ENCODE measurements at places on chromosomes 11 and 22.

- no peak for DNase-seq
Observed at GRCh38 chr11:64540428-64540825, 50.6 kb upstream of the SLC22A12 start.

GRCh38 chr11:115709297-115709696 lies 205.1 kb upstream of the CADM1 start:
- DNase-seq = no peak

DNA sequence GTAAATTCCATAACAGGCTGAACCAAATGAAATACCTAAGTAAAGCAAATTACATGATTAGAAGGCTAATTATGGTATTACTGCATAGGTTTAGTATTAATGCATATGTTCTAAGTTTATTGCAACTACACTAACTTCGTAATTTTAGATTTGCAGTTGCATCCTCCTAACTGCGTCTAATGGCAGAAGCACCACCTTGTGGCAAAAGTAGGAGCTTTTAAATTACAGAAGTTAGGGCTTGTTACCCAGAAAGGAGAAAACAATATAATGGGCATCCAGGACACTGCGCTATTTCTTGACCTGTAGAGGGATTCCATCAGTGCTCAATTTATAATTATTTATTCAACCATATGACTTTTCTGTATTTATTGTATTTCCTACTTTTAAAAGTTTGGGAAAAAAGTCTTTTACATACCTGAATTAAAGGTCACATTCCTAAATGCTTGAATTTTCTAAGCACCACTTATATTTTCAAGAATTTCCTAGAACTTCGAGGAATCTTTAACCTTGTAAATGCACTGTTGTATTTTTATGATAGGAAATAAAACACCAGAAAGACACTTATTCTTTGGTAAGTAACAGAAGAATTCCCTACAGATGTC lies 16.3 kb upstream of the GPR83 start:
- DNase-seq = no peak

GRCh38 chr11:118366287-118366686 lies 6.9 kb downstream of the UBE4A start:
- DNase-seq = no peak

GRCh38 chr11:33932721-33933120 lies 40.8 kb upstream of the LMO2 start:
- no peak for DNase-seq

- no peak for DNase-seq
Observed at GRCh38 chr11:133598906-133599305, 66.6 kb upstream of the OPCML start.

- DNase-seq = no peak
Observed at GRCh38 chr11:9577556-9577955, 4.1 kb downstream of the WEE1 start.

DNA sequence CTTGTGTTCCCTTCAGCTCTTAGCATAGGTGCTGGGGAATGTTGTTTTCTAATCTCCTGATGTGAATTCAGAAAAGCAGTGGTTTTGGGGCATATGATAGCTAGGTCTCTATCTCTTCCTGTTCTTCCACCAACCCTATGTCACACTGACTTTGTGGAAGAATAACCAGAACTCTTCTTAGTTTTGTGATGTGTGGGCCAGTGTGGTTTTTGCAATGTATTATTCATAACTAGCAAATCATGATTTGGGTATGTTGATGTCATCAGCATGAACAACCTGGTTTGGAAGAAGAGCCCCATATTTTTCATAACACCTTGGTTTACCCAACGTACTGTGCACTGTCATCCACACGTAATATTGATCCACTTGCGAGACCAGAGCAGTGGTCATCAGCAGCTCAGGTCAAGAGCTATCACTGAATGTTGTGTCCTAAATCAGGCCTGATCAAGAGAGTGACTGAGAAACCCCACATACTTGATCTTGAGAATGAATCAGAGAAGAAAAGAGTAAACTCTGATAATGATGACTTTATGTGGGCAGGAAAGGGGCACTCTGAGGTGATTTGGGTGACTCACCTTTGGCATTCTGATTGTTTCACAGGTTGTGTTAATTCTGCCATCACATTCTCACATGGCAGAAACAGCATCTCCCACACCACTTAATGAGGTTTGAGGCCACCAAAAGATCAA lies 19.4 kb upstream of the MS4A6E start:
- DNase-seq = no peak

GRCh38 chr22:44871782-44872181 lies 119.4 kb downstream of the ARHGAP8 start:
- DNase-seq = no peak

DNA sequence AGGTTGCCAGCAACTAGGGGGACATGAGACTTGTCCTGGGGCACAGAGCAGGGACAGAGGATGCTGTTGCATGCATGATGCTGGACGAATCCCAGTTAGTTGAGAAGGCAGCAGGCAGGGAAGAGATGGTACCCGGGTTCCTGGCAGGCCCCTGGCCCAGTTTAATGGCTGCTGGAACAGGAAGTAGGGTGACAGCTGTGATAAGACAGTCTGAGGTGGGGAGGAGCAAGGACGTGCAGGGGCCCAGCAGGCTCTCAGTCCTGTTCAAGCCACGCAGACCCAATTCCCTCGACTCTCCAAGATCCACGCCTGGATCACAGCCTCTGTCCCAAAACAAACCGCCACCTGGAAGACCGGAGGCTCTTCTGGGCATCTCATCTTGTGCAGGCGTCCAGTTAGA lies 32.0 kb downstream of the LRRC10B start:
- no peak for DNase-seq

- no peak for DNase-seq
Observed at GRCh38 chr22:38844315-38845003, 631 bp upstream of the NPTXR start.

GRCh38 chr11:116164843-116165242 lies 607.9 kb downstream of the BUD13 start:
- DNase-seq = no peak

DNA sequence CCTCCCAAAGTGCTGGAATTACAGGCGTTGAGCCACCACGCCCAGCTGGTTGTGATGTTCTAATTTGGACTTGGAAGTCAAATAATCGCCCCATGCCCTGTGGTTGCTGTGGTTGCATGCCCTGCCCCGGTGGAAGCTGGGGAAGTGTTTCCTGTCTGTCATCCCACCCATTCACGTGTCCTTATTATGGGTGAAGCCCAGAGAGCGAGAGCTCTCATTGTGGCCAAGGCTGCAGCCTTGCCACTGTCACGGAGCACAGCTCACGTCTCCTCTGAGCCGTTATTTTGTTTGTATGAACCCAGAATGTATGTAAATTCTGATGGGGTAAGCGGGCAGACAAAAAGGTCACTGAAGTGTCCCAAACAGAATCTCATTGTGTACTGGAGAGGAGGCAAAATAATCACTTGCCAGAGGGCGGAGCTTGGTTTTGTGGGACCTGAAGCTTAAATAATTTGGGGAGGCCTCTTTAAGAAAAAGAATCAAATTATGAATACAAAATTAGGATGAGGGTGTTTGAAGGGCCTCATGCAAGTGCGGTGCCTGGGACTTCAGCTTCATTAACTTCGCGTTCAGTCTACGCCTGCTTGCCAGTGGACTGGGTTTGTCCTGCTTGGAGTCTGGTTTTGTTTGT lies 25.8 kb upstream of the TREH start:
- no peak for DNase-seq

DNA sequence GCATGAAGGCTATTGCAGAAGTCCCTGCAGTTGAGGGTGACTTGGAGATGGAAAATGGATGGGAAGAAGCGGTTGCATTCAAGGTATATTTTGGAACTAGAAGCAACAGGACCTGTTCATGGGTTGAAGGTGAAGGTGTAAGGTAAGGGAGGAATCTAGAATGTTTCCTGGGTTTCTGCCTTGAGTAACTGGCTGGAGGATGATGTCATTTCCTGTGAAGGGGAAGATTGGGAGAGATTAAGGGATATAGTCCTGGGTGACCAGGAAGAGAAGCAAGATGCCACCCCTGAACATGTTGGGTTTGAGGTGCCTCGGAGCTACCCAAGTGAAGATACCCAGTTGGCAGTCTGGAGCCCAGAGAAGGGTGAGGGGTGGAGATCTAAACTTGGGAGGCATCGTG lies 12.1 kb upstream of the MOGAT2 start:
- DNase-seq = no peak

DNA sequence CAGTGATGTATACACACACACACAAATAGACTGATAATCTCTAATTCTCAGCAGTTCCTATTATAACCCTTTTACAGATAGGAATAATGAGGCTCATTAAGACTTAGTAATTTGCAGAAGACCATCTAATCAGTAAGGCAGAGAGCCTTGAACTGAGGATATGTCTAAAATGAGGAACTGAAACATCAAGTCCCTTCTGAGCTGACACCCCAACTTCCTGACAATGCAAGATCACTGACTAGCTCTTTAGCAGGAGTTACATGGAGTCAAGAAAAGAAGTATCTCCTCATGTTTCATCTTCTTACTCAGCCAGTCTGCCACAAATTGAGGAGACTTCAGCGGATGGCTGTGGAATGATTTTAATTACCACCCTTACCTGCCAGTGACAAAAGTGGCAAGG lies 193.0 kb downstream of the MSANTD4 start:
- no peak for DNase-seq

- no peak for DNase-seq
Observed at GRCh38 chr22:43487311-43488030, 75.7 kb downstream of the MPPED1 start.

GRCh38 chr11:84564867-84565184 lies 1062.3 kb downstream of the DLG2 start:
- DNase-seq = no peak

GRCh38 chr11:31397239-31397834 lies 27.7 kb downstream of the DNAJC24 start:
- no peak for DNase-seq

GRCh38 chr11:124783002-124783401 lies 17.2 kb downstream of the MSANTD2 start:
- no peak for DNase-seq

- DNase-seq = no peak
Observed at GRCh38 chr11:78363024-78363619, 54.5 kb downstream of the GAB2 start.

DNA sequence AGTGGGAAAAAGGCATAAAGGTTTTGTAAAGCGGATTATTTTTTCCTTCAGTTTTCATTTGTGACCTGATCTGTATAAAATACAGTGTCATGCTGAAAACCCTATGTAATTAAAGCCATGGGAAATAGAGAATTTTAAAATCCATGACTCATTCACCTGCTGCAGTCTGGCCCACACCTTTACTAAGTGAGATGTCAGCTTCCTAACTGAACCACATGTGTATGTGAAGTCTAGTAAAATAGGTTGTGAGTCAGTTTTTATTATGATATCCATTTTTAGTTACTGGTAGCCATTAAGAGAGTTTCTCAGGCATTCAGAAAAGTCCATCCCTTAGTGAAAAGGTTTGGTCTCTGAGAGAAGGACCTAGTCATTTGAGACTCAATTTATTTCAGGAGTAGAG lies 60.9 kb downstream of the TRIM44 start:
- DNase-seq = no peak

DNA sequence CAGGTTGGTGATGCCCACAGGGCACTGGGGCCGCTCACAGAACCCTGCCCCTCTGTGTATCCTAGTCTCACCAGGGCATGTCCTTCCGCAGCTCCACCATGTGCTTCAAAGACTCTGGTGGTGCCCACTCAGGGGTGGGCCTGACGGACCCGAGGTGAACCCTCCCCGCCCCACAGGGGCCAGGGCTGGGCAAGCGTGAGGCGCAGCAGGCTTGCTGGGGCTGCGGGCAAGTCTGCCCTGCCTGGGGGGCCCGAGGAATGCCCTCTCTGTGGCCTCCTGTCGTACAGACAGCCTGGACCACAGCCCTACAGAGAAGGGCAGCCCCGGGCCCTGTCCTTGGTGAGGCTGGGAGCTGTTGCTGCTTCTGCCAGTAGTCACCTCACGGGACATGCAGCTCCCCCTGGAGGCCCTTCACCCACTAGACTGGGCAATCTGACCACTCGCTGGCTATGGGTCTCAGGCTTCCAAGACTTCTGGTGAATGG lies 40.2 kb downstream of the TBX1 start:
- DNase-seq = no peak

- DNase-seq = no peak
Observed at GRCh38 chr11:67281552-67282150, 7.5 kb upstream of the ANKRD13D start.

- no peak for DNase-seq
Observed at GRCh38 chr11:64877390-64878222, 815 bp downstream of the EHD1 start.

DNA sequence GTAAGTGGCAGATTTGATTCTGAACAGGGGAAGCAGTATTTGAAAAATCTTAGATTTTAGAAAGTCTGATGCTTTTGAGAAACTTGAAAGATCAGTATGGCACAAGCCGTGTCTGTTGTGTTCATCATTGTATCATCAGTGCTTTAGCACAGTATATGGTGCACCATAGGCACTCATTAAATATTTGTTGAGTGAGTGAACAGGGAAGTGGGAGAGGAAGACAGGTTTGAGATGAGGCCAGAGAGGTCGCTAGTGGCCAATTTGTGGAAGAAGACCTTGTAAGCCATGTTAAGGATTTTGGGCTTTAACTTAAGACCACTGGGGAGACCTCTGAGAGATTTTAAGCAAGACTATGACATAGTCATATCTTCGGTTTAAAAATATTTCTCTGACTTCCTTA lies 12.9 kb downstream of the CHEK1 start:
- DNase-seq = no peak
